ENCODE measurements at places on chromosomes 16 and 17. TPM values are rescaled to one million over a fixed set of nuclear protein-coding genes. Genes with fewer than 3 reads are reported as not detected.

The NPW gene
- 2.7 TPM for total RNA-seq

The VEZF1 gene
- 57.3 TPM for total RNA-seq

The TPSD1 gene
- not detected for total RNA-seq

The ZKSCAN2 gene
- total RNA-seq: 7.6 TPM

The TOP2A gene
- total RNA-seq: 37.4 TPM

The SYCE1L gene
- total RNA-seq: not detected
